ENCODE measurements at places on chromosomes 1 and 21.
A peak's percentile ranks its signal among the peaks of the same experiment; 100 is the strongest.

- DNase-seq: no peak
Measured at GRCh38 chr1:203214871-203215270, 14.6 kb downstream of the CHIT1 start.

DNA sequence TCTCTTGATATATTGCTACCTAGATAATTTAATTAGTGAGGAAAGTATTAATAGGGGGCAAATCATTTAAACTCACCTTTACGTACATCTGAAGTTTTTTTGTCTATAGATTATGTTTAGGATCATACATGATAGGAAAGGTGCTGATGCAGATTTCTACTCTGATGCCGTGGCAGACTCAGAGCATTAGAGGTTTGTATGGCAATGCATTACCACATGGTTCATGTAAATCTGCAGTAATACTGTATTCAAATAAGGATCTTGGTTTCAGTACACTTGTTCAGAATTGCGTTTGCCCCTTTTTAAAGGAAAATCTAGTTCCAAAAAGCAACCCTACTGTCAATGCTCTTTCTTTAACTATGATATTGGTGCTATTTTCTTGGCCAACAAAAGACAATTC is 288.3 kb downstream of the PTPRC start:
- no peak for DNase-seq

DNA sequence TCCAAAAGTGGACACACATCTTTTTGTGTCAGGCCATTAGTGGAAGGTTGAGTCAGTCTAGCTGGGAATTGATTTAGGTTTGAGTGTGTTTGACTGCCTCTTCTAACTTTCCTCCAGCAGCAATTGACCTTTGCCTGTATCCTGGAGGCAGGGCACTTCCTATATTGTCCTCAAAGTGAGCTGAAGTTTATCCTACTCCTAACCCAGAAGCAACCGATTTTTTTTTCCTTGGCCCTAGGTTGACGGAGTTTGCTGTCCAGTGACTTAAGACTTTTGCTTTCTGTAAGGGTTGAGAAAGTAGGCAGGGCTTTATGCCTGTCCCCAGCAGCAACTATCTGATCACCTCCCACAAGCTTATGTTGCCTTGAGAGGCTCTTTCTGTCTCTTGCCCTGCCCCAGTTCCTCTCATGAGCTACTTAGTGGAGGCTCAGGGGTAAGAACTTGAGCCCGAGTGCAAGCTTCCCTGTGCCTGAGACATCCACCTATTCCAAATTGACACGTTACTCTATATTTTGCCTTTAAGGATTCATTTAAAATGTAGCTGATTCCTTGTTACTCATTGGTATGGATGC is 30.9 kb downstream of the SLC35F3 start:
- no peak for DNase-seq

GRCh38 chr1:162193815-162194214 is 124.3 kb downstream of the NOS1AP start:
- DNase-seq: no peak

- no peak for DNase-seq
Measured at GRCh38 chr21:36431252-36431651, 46.1 kb downstream of the CHAF1B start.

GRCh38 chr1:8047686-8048445 is 21.8 kb upstream of the ERRFI1 start:
- peak; percentile 94 for DNase-seq

DNA sequence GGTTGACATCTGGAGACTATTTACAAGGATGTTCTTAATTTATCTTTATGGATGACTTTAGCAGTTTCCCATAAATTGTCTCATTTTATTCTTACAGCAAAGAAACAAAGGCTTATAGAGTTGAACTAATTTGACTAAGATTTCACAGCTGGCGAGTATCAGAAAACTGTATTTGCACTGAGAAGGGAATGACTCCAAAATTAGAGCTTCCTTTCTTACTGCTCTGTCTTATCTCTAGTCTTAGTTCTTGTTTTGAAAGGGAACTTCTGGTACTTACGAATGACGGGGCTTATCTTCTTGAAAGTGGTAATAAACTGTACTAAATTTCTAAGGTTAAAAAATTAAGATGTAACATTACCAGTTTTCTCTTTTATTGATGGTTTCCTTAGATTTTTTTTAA is 13.6 kb downstream of the CNST start:
- DNase-seq: no peak

DNA sequence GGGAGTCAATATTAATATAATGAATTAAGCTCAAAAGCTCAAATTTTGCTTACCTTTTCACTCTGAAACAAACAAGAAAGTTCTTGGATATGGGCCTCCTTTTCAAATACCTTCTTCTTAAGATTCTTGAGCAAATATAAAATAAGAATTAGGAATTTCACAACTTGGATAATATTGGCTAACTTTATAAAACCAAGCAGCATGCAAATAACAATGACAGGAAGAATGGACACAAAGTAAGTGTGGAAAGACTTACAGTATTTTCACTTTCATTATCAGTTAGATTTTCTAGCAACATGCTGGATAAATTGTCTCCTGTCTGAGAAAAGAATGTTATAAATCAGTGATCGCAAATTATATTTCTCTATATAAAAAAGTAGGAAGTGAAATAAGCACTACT is 13.2 kb downstream of the ODF2L start:
- DNase-seq: no peak

DNA sequence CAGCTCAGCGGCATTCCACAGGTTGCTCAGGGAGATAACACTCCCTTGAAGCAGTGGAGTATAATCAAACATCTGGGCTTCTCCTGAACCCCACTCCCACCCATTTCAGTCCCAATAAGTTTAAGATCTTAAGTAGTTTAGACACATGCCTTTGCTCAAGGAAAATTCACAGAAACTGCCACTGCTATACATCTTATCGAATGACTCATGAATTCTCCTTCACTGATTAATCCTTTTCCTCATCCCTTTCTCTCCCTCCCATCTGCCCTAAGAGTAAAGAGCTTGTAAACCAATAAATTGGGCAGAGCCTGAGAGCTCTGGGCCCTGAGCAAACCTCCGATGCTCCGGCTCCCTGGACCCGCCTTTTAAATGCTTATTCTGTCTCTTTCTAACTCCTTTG is 10.2 kb downstream of the VN1R5 start:
- no peak for DNase-seq

GRCh38 chr21:45000637-45001133 is 60.9 kb downstream of the SLX9 start:
- DNase-seq: no peak

- DNase-seq: peak; percentile 87
Measured at GRCh38 chr1:54118704-54119103, 34.1 kb downstream of the CDCP2 start.

DNA sequence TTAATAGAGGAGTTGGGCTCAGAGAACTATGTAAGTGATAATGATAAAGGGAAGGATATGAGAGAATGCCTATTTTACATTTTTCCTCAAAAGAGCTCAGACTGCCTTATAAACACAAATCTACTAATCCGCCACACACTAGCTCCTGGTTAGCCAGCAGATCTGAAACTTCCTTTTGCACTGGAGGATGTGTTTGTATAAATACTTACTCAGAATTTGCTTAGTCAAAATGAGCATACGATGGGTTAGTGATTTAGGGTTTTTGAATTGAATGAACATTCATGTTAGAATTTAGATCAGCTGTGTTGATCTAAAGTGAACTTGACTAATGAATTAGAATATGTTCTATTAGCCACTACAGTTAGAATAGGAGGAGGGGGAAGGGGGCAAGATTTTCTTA is 9.1 kb upstream of the IER5 start:
- no peak for DNase-seq

All from fibroblast of upper back skin (primary cell).